Cortex of kidney (tissue), 1 donor: ENCODE measurements at places on chromosomes 5 and 9.

DNA sequence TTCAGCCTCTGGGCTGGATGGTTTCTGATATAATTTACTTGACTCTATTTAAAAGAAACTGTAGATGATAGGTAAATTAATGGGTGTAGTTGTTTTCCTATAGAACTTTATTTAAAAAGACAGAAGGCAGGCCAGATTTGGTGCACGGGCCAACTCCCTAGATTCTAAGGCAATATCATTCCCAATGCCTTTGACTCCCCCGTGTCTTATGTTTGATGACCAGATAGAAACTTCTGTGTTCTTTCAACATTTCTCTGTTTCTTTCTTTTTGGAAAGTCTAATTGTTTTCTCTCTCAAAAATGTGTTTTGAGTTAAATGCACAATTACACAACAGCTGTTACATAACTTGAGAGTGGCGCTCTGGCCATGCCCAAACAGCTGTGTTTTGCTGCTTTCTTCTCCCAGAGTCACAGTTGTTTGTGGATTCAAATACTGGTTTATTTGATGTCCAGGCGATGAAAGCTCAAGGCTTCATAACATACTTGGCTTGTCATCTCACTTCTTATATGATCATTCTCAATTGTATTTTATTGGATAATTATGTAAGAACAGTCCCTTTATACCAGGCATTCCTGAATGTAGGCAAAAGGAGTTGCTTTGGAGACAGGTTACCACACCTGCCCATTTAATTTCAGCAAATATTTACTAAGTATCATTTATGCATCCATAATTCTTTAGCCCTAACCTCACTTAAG is 1.7 kb upstream of the ALDH1A1 start:
- no peak for DNase-seq

DNA sequence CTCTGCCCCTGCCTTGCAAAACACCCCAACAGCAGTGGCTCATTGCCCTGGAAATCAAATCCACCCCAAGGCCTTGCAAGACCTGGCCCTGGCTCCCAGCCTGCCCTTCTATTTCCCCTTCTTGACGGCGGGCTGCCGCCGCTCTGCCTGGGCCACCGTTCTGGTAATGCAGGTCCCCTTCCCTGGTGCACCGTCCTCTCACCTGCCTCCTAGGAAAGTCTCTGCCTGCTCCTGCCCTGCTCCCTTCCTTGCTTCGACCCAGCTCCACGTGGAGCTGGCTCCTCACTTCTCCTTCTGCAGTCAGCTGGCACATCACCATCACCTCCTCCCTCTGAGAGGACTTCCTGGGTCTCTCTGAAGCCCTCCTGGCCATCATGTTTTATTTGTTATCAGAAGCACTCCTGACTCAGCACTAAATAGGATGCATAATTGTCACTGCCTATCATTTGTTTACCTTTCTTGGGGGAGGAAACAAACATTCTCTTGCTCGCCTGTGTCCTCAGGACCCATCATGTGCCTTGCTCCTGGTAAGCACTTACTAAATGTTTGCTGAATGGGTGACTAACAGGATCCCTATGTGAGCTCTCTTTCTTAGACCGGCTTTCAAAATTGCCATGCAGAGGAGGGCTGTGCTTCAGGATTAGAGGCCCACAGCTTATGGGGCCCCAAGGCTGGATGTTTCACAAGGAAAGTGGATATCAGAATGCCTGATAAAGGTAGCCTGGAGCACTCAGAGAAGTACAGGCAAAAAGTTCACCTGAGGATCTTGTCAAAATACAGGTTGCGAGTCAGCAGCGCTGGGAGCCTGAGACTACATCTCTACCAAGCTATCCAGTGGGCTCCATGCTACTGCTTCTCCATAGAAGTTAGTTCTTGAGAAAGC is 19.6 kb upstream of the C5orf47 start:
- DNase-seq: no peak

DNA sequence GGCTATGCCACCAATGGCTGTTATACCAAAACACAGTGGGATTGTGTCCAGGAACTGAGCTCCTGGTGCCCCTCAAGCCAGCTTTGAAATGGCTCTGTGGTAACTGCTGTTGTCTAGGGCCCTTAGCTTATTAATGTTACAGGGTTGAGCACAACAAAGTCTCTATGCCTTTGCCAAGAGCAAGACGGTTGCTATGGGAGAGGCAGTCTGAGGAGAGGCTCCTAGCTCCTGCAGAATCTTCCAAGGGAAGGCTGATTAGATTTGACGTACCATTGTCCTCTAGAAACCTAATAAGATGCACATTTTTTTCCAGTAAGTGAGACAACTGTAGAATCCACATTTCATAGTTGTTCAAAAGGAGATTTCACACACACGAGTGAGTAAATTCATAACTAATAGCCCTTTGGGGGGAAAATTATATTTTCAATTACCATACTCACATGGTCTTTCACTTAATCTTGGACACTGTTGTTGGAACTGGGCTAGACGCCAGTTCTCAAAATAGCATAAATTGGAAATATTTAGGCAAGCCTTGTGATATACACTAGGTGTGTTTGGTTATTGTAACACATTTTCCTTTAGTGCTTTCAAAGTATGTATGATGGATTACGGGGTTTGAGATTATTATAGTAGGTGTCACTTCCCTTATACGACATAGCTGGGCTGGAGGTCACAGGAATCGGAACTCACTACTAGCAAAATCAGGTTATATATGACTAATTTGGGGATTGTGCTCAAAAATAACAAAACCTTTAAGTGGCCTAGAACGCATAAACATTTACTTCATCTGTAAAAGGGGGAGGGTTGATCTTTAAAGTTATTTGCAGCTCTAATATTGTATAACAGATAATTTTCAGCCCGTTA is 186.3 kb upstream of the EGFLAM start:
- no peak for DNase-seq

DNA sequence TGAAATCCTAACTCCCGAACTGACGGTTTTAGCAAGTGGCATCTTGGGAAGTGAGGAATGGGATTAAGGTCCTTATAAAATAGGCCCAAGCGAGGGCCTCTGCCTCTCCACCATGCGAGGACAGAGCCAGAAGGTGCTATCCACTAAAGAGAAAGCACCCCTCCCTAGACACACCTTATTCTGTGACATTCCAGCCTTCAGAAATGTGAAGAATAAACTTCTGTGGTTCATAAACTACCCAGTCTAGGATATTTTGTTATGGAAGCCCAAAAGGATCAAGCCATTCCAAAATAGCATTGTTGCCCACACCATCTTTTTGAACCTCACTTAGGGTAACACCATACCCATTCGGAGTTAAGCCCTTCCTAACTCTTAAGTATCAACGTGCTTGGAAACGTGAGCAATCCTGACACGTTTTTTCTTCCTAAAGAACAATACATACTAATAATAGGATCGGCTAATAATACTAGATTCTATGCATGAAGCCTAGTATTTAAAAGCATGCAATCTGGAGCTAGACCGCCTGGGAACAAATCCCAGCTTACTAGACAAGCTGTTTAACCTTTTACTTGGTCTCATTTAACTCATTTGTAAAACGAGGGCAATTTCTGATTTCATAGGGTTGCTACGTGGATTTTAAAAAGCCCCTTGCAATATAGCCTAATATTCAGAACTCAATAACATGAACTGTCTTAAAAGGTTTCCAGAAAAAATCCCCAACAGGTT is 1.1 kb upstream of the SMC2 start:
- DNase-seq: no peak

DNA sequence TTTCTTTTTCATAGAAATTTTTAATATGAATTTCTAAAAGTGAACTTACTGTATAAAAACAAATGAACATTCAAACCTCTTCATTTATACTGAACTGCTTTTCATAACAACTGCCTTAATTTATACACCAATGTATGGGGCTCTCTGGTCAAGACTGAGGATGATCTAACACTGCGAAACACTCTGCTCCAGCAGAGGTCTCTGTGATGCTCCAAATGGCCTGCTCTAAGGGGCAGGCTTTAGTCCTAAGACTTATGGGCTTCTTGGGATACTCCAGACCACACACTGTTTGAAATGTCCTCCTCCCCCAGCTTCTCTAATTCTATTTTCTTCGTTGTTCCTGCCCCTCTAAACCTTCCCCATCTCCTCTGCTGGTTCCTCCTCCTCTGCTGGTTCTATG is 58.5 kb downstream of the LIFR start:
- DNase-seq: no peak

DNA sequence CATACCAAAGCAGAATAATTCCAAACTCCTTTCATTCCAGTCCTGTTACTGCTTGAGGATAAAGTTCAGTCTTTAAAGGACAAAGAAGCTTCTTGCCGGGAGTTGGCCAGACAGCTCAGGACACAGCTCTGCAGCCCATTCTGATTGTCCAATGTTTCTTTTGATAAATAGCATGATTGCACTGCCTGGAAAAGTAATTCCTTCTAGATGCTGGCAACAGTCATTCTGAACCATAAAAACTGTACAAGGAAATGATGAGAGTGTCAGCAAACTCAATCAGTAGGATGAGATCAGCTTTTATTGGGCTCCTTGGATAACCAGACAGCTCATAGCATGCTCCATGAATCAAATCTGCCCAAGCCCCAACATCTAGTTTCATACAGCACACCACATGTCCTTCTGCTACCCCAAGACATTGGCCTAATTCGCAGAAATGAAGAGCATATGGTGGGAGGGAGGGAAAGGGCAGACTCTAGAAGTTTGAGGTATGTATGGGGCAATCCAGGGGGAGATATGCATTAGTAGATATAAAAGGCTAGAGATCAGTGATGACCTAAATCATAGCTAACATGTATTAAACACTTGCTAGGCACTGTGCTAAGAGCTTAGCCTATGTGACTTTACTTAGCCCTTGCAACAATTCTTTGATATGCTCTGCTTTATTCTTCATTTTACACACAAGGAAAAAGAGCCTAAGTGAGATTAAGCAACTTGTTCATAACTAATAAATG is 219.9 kb upstream of the NREP start:
- DNase-seq: no peak

DNA sequence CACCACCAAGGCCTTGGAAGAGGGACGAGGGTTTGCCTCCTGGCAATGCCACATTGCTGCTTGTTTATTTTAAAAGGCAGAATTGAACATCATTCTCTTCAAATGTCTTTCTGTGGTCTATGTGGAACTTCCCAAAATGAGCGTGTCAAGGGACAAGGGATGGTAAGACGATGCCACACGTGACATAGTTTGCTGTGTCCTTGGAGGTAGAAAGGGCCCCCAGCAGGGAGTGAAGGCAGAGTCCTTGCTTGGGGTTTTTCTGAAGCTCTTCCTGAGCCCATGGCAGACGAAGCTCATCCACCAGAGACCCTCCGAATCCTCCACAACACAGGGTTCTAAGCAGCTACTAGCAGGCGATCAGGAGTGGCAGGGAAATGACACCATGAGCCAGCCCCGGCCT is 28.3 kb downstream of the PRRX2 start:
- DNase-seq: no peak

- DNase-seq: no peak
Observed at GRCh38 chr5:83146441-83146840, 69.1 kb downstream of the XRCC4 start.

GRCh38 chr5:147101659-147102369 is 133.0 kb upstream of the STK32A start:
- DNase-seq: no peak

DNA sequence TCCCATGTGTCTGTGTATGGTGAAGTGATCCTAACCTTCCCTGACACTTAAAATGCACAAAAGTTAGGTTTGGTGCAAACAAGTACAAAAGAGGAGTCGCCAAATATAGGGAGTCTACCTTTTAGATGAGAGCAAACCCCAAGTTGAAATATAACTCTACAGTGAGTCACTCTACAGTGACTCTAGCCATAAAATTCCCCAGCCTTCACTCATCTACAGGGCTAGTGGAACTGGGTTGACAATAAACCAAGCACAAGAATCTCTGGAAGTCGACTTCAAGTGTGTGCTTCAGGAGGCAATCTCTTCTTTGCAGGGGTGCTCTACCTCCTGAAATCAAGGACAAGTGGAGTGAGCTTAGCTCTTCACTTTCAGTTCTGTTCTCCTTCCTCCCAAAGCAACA is 3.3 kb downstream of the SHISAL2B start:
- DNase-seq: no peak

- DNase-seq: no peak
Observed at GRCh38 chr5:55680353-55680752, 31.8 kb downstream of the SLC38A9 start.

DNA sequence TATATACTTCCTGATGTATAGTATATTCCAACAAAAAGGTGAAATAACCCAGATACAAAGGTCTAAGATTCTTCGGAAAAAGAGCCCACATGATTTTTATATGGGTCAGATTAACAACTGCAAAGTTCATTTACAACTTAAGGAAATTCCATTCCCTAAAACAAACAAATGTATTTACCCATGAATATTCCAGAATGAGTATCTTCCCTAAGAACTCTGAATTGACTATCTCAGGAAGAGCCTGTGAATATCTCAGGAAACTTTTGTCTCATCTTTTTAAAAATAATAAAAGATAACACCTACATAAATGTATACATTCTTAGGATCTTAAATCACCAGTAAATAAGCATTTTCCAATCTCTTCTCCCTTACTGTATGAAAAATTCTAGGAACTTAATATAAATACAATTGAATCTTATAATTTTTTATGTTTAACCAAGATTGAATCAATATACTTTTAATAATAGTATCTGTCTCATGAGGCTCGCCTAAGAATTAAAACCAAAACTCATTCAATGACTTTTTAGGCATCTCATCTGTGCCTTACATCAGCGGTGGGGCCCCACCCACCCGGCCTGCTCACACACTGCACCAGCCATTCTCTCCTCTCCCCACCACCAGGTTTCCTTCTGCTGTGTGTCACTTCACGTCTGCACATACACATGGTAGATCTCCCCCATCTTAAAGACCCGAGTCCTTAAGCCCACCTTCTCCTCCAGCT is 78.1 kb downstream of the RAPGEF1 start:
- no peak for DNase-seq

DNA sequence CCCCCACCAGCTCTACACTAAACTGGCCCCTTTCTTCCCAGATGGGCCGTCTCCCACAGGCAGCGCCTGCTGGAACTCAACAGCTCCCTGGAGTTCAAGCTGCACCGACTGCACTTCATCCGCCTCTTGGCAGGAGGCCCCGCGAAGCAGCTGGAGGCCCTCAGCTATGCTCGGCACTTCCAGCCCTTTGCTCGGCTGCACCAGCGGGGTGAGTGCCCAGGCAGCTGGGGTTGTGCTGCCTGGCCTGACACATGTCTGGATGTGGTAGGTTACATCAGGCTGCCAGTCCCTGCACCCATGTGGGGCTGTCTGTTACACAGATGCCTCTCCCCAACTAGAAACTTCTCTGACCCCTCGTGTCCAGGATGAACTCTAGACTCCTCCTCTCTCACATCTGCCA is 9.8 kb downstream of the NHP2 start:
- DNase-seq: no peak

DNA sequence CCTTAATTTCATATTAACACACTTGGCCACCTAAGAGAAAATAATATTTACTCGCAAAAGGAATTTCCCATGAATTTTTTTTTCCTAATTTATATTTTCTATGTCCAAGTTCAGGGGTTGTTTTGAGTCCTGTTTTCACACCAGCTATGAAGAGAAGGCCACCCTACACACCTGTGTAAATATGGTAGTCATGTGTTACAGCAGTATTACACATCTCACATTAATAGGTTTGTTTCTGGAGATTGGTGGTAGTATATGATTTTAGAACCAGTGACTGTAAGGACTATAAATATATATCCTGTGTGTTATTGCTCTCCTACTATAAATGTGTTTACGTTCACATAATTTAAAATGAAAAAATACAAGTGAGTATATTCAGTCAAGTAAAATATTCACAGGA is 147.5 kb downstream of the PAM start:
- no peak for DNase-seq

GRCh38 chr9:136694163-136694871 is 7.1 kb upstream of the AGPAT2 start:
- no peak for DNase-seq
